Mucosa of descending colon (tissue), 3 donors: ENCODE measurements at places on chromosomes 4 and X.

DNA sequence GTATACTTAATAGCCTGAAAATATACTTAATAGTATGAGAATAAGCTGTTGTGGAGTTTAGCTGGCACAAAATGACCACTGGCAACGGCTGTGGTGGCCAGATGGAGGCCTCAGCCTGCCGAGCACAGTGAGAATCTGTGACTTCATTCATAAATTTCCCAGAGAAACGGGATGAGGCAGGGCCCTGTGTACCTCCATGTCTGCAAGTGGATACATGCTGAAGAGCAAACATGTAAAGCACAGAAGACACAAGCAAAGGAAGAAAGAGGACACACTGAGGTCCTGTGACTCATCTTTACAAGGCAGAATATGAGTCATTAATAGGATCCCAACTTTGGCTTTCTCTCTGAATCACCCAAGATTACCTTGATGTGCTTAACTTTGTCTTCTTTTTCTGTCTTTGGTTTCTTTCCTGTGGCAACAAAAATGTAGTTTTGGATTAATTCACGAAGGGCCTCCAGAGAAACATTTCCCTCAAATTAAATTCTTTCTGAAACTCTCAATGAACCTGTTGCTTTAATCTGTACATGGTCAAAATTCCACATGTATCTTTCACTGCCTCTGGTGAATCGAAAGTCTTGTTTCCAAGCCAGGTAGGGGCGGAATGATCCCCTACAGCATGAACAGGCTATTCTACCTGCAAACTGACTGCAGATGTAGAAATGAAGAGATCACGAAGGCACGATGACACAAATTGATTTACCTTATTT lies 56.4 kb downstream of the IRF2 start:
- DNase-seq = no peak

- DNase-seq = peak; percentile 44
Observed at GRCh38 chrX:154761977-154762536, 607 bp upstream of the DKC1 start.

GRCh38 chr4:5750052-5750945 lies 39.3 kb downstream of the EVC start:
- no peak for DNase-seq

DNA sequence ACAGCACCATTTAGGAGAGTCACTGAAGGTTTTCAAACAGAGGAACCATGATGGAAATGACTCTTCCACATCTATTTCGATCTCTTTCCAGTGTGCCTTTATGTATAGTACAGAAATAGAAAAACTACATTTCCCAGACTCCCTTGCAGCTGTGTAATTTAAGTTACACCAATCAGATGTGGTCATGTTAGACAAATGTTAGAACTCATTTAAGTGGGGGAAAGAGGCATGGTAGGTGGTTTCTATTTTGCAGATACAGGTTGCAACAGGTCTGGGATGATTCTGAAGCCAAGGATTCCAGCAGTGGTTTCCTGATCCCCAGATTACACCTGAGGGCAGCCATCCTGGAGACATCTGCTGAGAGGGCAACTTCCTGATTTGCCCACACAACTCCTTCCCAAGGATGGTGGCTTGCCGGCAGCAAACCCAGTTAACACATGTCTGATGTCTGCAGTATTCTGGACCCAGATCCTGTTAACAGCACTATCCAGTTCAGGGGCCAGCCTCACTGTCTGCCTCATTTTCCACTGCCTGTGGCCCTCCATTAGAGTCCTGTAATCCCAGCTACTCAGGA lies 38.7 kb upstream of the PDK3 start:
- DNase-seq = no peak

- no peak for DNase-seq
Observed at GRCh38 chr4:37967736-37968135, 7.5 kb downstream of the PTTG2 start.

DNA sequence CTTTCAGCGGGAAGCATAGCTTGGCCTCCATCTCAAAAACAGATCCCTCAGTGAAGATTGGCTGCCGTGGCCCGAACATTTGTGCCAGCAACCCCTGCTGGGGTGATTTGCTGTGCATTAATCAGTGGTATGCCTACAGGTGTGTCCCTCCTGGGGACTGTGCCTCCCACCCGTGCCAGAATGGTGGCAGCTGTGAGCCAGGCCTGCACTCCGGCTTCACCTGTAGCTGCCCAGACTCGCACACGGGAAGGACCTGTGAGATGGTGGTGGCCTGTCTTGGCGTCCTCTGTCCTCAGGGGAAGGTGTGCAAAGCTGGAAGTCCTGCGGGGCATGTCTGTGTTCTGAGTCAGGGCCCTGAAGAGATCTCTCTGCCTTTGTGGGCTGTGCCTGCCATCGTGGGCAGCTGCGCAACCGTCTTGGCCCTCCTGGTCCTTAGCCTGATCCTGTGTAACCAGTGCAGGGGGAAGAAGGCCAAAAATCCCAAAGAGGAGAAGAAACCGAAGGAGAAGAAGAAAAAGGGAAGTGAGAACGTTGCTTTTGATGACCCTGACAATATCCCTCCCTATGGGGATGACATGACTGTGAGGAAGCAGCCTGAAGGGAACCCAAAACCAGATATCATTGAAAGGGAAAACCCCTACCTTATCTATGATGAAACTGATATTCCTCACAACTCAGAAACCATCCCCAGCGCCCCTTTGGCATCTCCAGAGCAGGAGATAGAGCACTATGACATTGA lies 175.4 kb downstream of the FAT4 start:
- DNase-seq = no peak

GRCh38 chr4:129344058-129344457 lies 248.1 kb downstream of the C4orf33 start:
- peak; percentile 67 for DNase-seq

DNA sequence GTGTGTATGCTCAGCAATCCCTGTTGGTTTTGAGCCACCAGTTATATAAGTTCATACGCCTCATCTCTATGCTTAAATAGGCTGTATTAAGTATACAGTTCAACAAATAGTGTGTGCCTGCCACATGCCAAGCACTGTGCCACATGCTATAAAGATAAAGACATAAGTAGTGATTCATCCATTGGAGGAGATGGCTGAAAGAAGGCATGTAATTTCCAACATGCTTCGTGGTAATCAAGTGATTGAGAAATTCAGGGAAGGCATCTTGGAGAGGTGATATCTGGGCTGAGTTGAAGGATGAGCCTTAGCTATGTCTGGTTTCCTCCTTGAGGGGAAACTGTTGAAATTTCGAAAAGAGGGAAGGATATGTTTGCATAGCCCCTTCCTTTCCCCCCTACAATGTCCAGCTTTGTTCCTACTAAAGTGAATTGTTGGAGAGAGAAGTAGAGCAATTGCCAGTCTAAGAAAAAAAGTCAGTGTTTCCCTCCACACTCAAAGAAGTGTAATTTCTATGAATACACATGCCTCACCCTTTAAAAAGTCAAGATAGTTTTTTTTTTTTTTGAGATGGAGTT lies 96.5 kb downstream of the ARHGAP10 start:
- no peak for DNase-seq

DNA sequence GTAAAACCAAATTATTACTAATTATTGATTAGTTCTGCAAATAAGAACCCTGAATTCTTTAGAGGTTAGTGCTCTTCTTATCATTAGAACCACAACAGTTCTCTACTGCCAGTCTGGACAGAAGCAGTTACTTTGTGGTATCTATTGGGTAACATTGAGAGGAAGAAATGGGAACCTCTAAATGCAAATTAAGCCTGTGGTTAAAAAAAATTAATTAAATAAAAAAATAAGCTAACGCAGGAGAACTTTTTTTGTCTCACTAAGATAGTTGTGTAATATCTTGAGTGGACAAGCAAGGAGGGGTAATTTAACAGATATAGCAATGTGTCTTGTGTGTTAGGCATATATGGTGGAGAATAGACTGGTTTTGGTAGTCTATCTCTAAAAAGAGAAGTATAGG lies 32.9 kb upstream of the TET2 start:
- no peak for DNase-seq

- no peak for DNase-seq
Observed at GRCh38 chr4:53709693-53710092, 118.4 kb upstream of the LNX1 start.
